ENCODE measurements at places on chromosomes 12 and 14.

- no peak for DNase-seq
Observed at GRCh38 chr14:79791055-79791732, 420.1 kb downstream of the DIO2 start.

GRCh38 chr14:23610090-23610814, 25.9 kb upstream of the DHRS2 start:
- DNase-seq: no peak

GRCh38 chr12:106736051-106736957, 38.2 kb upstream of the RIC8B start:
- DNase-seq: no peak

- DNase-seq: no peak
Observed at GRCh38 chr12:91590966-91591638, 408.5 kb upstream of the DCN start.

DNA sequence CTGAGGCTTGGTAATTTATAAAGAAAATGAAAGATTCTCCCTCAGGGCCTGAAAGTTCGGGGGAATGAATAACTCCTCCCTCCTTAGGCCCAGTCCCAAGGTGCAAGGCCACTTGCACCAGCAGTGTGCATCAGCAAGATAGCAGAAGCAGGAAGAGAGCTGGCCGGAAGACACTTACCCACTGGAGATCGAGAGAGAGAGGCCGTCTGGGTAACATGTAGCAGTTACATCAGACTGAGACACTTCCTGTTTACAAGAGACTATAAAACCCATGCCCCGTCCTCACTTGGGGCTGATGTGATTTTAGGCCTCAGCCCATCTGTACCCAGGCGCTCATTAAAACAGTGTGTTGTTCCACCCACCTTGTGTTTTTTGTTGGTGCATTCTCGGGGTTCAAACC, 85.2 kb downstream of the TMTC3 start:
- no peak for DNase-seq

All from ACHN (cell line).